ENCODE measurements at places on chromosomes 16 and 17.
A peak's percentile ranks its signal among the peaks of the same experiment; 100 is the strongest.

DNA sequence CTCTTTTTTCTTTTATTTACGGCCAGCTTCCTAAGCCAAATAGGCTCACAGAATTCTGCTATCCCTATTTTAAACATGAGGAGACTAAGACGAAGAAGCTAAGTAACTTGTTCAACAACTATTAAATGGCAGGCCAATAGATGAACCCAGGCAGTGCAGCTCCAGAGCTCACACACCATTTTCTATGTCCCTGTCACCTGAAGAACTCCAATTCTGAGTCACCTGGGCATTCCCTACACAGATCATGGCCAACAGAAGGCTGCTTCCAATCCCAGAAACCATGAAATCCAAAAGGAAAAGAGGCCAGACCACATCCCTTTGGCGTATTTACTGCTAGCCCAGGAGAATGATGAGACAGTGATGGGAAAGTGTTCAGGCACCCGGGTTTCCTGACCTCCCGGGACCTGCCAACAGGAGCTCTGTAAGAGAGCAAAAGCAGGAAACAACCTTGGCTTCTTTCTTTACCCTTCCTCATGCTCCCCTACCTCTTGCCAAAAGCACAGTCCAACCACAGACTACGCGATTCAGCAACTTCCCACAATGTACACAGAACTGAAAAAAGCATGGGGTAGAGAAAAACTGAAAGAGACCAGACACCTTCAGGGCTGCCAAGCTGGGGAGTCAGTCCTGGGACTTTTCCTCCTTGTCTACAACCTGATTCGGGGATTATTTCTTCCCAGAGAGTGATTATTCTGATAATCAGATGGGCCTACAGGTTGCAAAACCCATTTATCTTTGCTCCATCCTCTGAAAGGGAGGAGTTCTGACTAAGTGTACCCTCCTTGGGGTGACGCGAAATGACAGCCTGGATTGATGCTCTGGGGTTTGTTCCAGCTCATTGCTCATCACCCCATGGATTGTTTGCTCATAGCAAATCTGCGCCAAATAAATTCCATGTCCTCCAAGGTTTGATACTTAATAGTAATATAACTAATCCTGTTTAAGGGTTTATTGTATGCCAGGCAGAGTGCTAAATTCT, 47.8 kb upstream of the HAS3 start:
- DNase-seq: no peak

GRCh38 chr16:81987706-81988105, 23.6 kb downstream of the SDR42E1 start:
- DNase-seq: no peak

- DNase-seq: no peak
Observed at GRCh38 chr16:85300406-85300968, 188.2 kb upstream of the CIBAR2 start.

GRCh38 chr17:45440161-45440778, 7.6 kb upstream of the ARHGAP27 start:
- DNase-seq: no peak

GRCh38 chr16:81397879-81398520, 46.6 kb upstream of the CMIP start:
- DNase-seq: no peak

- DNase-seq: no peak
Observed at GRCh38 chr17:10318535-10318934, 54.3 kb downstream of the MYH13 start.

DNA sequence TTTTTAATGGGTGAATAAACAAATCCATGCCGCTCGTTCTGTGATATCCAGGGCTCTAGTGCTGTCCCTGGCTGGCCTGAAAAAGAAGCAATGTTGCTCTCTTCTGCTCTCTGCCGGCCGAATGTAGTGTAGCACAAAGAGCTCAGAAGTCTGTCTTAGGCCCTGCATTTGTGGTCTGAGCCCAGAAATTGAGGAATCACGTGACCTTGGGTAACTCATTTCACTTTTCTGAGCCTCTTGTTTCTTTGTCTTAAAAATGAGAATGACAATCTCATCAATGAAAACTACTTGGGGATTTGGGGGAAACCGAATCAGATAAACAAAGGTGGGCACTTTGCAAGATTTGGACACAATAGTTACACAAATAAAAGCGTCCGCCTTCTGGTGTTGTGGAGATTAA, 381.6 kb upstream of the ASIC2 start:
- DNase-seq: no peak

- DNase-seq: no peak
Observed at GRCh38 chr16:89430436-89431157, 59.8 kb downstream of the ANKRD11 start.

DNA sequence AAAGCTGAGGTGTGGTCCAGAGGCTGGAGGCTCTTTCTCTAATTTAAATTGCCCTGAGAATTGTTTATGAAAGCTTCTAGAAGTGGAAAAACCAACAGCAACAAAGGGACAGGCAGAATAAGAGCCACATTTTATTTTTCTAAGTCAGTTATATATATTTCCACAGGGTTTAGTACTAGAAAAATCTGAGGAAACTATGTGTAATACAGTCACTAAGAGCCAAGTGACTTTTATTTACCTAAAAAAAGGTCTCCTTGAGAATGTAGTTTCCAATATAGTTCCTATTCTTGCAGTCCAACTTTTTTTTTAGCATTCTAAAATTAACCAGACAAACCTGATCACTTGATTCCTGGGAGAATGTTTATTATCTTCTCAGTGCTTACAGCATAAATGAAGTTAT, 296.6 kb upstream of the MYOCD start:
- no peak for DNase-seq

DNA sequence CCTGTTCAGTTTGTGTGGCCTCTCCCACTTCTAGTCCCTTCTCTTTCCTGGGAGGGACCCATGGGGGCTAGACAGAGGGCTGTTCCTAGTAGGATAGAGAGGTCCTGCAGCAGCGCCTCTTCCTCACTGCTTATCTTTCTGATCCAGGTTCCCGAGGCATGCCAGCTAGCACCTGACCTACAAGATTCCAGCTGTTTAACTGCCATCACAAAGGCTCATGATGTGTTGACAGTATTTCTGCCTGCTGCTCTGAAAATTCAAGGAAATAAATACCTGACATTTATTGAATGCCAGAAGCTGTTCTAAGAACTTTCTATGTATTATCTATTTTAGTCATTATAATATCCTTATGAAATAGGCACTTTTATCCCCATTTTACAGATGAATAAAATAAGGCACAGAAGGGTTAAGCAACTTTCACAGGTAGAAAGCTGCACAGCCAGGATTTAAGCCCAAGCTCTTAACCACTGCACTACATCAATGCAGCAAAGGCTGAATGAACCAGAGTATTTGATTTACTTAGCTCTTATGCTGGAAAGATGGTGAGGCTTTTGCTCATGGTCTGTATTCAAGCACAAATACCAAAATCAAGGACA, 38.8 kb downstream of the HEATR6 start:
- DNase-seq: no peak

GRCh38 chr16:74868501-74868900, 93.9 kb upstream of the FA2H start:
- DNase-seq: no peak

DNA sequence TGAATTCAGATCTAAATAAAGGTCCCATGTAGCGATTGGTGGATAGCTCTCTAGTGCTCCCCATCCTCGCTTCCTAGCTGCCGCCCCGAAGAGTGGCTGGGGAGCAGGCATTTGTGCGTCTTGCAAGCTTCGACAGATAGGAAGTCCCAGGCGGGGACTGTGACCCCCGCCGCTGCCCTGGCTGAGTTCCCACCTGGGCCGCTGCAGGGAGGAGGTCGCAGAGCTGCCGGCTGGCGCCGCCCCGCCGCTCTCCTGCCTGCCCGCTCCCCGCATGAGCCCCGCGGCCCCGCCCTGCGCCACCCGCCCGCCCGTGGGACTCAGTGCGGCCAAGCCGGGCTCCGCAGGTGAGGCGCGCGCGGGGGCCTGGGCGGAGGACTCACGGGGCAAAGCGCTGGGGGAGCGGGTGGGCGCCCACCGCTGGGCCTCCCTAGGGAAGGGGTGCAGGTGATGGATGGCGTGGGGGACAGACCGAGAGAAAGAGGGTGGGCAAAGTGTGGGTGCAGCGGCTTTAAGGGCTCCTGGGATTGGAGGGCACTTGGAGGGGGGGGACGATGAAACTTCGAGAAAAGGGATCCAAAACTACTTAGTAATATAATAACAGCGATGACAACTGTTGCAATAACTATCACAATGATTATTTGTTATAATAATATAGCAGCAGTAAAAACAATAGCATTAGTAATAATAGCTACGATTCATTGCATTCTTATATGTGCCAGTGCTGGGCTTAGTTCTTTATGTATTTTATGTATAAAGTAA, at the start of gene OTOA:
Gene OTOA (plus strand): TSS at position 80 of the 759 bp plus-strand sequence. CDS start 14,547 bp downstream, outside the sequence.
- peak; percentile 10 for DNase-seq

- DNase-seq: no peak
Observed at GRCh38 chr17:8137645-8138373, 13.9 kb upstream of the HES7 start.

GRCh38 chr17:48718761-48719641, 3.3 kb downstream of the PRAC1 start:
- DNase-seq: no peak

GRCh38 chr16:11964761-11965551, at the start of gene TNFRSF17:
Gene TNFRSF17 (plus strand): TSS chr16:11965210. CDS start chr16:11965325, 115 bp downstream.
- no peak for DNase-seq

- DNase-seq: no peak
Observed at GRCh38 chr16:75550211-75550662, 5.8 kb downstream of the TMEM231 start.

- no peak for DNase-seq
Observed at GRCh38 chr16:73002866-73003265, 45.1 kb downstream of the ZFHX3 start.

- no peak for DNase-seq
Observed at GRCh38 chr17:49980703-49981197, 11.8 kb downstream of the DLX4 start.

GRCh38 chr17:39028690-39029089, 61.5 kb upstream of the FBXO47 start:
- no peak for DNase-seq

- DNase-seq: no peak
Observed at GRCh38 chr17:73588891-73589290, 55.4 kb downstream of the SDK2 start.
